ENCODE measurements at places on chromosomes 3 and 15. TPM values are rescaled to one million over a fixed set of nuclear protein-coding genes. Genes with fewer than 3 reads are reported as not detected.
A peak's percentile ranks its signal among the peaks of the same experiment; 100 is the strongest.

DNA sequence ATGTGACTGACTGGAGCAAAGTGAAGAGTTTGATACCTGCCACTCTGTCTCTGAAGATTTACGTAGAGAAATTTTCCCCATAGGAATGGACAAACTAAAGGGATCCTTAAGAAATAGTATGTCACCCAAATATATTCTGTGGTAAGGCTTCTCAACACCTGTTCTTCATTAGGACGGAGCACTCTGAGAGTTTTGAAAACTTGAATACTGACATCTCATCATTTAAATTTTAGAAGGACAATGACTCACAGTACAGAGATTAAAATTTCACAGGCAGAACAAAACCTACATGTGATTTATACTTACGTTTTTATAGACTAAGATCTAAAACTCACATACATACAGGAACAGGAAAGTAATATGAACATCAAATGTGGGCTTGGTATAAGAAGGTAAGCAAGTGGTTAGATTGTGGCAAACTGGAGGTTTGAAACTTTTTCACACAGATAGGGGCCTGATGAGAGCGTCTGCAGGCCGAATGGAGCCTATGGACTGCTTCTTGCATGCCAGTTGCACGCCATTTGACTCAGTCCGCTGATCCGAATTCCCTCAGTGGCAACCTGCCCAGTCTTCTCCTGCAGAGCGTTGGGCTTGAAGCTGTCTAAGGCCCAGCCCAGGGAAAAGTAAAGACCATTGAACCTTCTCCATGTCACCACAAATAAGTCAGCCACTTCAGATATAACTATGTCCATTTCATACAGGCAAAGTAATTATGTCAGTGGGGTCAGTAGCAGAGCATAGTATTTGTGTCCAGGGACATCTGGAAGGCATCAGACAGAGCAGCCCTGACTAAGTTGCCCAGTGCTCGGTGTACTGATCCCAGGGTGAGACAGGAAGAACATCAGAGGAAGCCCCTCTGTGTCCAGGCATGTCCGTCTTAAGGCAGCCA is 45.7 kb downstream of the ZBTB38 start:
- peak overlapping the region; percentile 100 for H3K27ac ChIP-seq
- H3K4me3 ChIP-seq = no peak overlapping the region
- H3K4me1 ChIP-seq = peaks cover 48% of the 10 kb centered on the region
- ATAC-seq = no peak
- H3K36me3 ChIP-seq = peaks cover 44% of the 10 kb centered on the region

DNA sequence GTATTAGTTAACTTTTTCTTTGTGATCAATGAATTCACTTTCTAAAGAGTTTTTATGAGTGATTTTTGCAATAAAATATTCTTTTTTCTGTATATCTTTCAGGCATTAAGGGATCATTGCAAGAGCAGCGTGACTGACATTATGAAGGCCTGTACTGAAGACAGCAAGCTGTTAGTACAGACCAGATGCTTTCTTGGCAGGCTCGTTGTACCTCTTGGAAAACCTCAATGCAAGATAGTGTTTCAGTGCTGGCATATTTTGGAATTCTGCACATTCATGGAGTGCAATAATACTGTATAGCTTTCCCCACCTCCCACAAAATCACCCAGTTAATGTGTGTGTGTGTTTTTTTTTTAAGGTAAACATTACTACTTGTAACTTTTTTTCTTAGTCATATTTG is 24.4 kb downstream of the SELENOT start:
- no peak overlapping the region for H3K27ac ChIP-seq
- H3K4me3 ChIP-seq = no peak overlapping the region
- H3K36me3 ChIP-seq = peaks cover 76% of the 10 kb centered on the region
- no peak for ATAC-seq

DNA sequence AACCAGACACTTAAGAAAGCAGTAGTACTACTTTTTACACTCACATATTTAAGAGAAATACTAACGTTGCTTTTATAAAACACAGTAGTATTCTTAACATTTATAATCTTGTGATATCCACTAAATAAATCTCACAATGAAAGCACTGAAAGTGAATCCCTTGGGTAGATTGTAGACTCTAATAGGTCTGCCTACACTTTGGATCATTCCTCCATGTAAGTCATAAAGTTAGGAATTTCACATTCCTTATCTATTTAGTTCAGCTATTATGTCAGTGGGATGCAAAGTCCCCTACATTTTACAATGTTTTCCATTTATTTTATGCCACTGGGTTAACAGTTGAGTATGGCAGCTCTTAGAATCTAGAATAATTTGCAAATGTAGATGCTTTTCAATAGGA is 330.7 kb downstream of the LSAMP start:
- no peaks in the 10 kb centered on the region for H3K27me3 ChIP-seq
- H3K27ac ChIP-seq = no peak overlapping the region

- H3K27me3 ChIP-seq = no peaks in the 10 kb centered on the region
- H3K36me3 ChIP-seq = peaks cover 5% of the 10 kb centered on the region
- H3K4me1 ChIP-seq = no peaks in the 10 kb centered on the region
- ATAC-seq = no peak
Measured at GRCh38 chr3:25713341-25713985, 48.8 kb upstream of the TOP2B start.

DNA sequence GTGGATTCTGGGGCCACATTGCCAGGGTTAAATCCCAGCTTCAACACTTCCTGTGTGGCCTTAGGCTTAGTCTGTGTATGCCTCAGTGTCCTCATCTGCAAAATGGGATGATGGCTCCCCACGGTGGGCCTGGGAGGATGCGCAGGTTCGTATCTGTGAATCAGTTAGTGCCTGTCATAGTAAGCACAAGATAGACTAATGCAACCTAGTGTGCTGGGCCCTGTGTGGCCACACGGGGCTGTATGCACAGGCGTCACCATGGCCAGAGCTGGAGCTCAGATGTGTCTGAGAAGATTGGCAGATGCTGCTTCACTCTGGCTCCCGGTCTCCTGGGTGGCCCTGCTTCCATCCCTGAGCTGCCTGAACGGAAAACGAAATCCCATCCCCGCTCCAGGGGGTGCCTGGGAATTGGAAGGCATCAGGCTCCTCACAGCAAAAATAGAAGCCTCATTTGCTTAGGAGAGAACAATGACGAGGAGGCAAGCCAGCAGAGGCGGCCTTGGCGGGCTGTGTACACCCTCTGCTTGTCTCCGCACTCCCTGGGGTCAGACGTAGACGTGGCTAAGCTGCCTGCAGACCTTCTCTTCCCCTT is 103.6 kb downstream of the APBA2 start:
- H3K4me1 ChIP-seq = no peaks in the 10 kb centered on the region
- ATAC-seq = no peak
- H3K27me3 ChIP-seq = no peaks in the 10 kb centered on the region
- H3K27ac ChIP-seq = no peak overlapping the region

DNA sequence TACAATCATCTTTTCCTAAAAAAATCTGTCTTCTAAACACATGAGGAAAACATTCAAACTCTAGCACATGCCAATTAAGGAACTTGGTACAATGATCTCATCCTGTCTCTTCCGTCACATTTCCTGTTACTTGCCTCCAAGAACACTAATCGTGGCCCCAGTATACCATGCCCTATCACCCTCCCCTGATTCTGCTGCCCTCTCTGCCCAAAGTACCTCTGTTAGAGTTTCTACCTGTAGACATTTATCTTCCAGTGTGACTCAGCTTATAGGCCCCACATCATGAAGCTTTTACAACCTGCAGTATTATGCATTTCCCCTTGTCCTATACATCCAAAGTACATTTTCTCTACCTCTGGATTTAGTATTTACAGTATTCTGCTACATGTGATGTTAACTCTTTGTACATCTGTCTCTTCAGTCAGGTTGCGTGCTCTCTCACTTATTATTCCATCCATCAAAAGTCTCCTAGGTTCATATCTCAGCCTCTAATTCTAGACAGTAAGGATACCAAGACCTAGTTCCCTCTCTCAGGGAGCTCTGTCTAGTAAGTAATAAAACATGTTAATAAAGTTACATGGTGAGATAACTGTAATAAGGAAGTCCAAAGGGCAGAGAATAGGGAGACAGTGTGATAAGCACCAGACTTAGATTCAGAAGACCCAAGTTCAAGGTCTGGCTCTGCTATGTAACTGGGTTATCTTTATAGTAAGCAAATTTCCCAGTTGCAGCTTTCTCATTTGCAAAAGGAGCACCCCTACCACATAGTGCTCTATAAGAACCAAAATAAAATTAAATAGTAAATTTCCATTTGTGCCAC is 8.9 kb upstream of the SEMA6D start:
- no peak for ATAC-seq
- H3K4me1 ChIP-seq = no peaks in the 10 kb centered on the region
- no peak overlapping the region for H3K27ac ChIP-seq
- no peaks in the 10 kb centered on the region for H3K27me3 ChIP-seq
- H3K4me3 ChIP-seq = no peak overlapping the region
- H3K36me3 ChIP-seq = no peaks in the 10 kb centered on the region

Gene ADCY5
- total RNA-seq = 119 TPM

DNA sequence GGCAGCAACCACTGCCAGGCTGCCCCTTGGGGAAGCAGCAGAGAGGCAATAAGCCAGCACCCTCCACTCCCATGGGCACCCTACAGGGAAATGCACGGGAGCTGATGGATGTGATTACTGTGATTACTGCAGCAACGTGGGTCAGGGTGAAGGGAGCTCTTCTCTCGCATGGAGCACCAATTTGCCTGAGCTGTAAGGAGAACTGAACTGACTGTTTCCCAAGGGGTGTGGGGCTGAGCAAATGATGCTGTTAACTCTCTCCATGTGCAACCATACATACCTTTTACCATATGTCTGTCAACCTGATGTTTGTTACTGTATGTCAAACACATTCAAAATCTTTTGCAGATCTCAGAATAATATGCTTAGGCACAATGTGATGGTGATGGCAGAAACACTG is 680.6 kb downstream of the SQOR start:
- no peak for ATAC-seq
- no peaks in the 10 kb centered on the region for H3K27me3 ChIP-seq
- H3K4me1 ChIP-seq = no peaks in the 10 kb centered on the region
- H3K27ac ChIP-seq = no peak overlapping the region

DNA sequence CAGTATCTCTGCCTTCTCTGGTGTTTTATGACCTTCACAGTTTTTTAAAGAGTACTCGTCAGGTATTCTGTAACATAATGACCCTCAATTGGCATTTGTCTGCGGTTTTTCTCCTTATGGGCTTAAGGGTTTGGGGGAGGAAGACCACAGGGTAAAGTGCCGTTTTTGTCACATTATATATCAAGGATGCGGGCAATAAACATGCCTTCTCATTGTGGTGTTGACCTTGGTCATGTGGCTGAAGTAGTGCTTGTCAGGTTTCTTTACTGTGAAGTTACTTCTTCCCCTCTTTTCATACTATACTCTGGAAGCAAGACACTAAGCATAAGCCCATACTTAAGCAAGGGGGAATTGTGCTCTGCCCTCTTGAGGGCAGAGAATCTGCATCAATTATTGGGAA is 16.6 kb downstream of the CAPN3 start:
- no peak overlapping the region for H3K27ac ChIP-seq
- no peaks in the 10 kb centered on the region for H3K4me1 ChIP-seq
- no peaks in the 10 kb centered on the region for H3K27me3 ChIP-seq

- no peak overlapping the region for H3K27ac ChIP-seq
- H3K36me3 ChIP-seq = no peaks in the 10 kb centered on the region
- H3K27me3 ChIP-seq = no peaks in the 10 kb centered on the region
- no peak for ATAC-seq
Measured at GRCh38 chr3:133989936-133990702, 39.6 kb downstream of the SLCO2A1 start.

GRCh38 chr3:112122870-112123269 is 10.2 kb downstream of the GCSAM start:
- H3K4me3 ChIP-seq = no peak overlapping the region
- H3K4me1 ChIP-seq = no peaks in the 10 kb centered on the region
- H3K27me3 ChIP-seq = no peaks in the 10 kb centered on the region
- ATAC-seq = no peak
- no peaks in the 10 kb centered on the region for H3K36me3 ChIP-seq

Gene ITIH1
- total RNA-seq = not detected

Gene POLQ
- total RNA-seq = 0.15 TPM

GRCh38 chr3:129953621-129954020 is 20.9 kb upstream of the TRH start:
- peaks cover 22% of the 10 kb centered on the region for H3K27me3 ChIP-seq
- no peak overlapping the region for H3K27ac ChIP-seq
- ATAC-seq = no peak

Gene GATA2
- 5.4 TPM for total RNA-seq

DNA sequence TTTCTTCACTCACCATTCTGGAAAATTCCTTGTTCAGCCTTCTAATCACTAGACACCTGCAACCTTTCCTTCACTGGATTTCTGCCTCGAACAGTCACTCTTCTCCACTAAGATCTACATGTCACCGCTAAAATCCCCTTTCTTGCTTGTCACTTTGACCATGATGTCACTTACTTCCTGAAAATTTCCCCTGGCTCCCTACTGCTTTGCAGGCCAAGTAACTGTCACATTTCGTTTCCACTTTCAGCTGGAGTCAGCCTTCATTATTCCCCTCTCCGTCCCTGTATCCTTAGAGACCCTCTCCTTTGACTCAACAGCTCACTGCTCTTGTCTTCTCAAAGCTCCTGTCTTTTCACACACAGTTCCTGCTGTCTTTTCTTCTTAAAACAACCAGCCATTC is 15.9 kb downstream of the CHL1 start:
- H3K27ac ChIP-seq = no peak overlapping the region
- H3K4me3 ChIP-seq = no peak overlapping the region
- no peak for ATAC-seq
- no peaks in the 10 kb centered on the region for H3K4me1 ChIP-seq
- H3K27me3 ChIP-seq = no peaks in the 10 kb centered on the region

Gene SLC24A5
- not detected for total RNA-seq

DNA sequence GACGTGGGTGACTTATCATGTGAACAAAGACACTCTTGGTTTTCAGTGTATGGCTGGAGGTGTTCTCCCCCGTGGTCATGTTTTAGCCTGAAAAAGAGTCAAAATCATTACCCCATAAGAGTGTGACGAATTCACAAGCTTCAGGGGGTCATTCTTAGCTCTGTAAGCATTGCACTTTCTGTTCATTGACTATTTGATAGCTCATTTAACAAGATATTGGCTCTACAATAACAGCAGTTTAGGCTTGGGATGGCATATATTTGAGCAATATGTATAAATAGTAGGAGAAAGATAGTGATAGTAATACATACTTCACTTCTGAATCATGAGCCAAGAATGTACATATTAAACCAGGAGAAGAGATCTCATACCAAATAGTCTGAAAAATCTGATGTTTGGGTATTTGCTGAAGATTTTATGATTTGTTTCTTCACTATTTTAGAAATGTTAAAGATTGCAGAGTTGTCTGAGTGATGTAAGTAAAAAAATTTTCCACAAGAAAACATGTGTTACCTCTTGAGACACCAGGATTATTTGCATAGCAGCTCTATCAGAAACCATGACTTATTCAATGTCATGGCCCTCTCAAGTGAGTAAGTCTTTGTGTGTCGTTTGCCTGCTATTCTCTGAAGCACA is 996.0 kb downstream of the OTOL1 start:
- no peaks in the 10 kb centered on the region for H3K36me3 ChIP-seq
- no peaks in the 10 kb centered on the region for H3K4me1 ChIP-seq
- no peak overlapping the region for H3K27ac ChIP-seq

All from gastroesophageal sphincter (tissue), 4 donors.